Kidney capillary endothelial cell (primary cell): ENCODE measurements at places on chromosomes 7 and 10.

DNA sequence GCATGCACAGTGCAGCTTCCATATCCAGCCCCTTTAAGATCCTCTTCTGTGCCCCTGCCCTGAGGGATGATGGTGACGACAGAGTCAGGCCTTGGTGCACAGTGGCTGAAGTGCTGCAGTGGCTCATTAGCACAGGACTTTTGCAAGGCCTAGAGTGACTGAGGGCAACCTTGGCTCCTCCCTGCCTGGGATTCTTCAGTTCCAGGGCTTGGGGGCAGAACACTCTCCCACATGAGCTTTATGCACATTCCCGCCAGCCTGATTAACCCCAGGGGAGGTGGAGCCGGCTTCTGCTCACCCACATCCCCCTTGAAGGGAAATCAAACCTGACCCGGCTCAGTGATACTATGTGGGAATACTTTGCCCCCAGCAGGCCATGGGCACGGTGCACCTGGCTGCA is 253.4 kb downstream of the GALNT17 start:
- no peak for DNase-seq

- DNase-seq, result peak; percentile 48
These were observed at the start of gene TMEM229A for GRCh38 chr7:124032369-124033094. TSS of gene TMEM229A (minus strand) at chr7:124033067. CDS start at chr7:124033003, 64 bp downstream.

- no peak for DNase-seq
These were observed 11.8 kb downstream of the EMX2 start for GRCh38 chr10:117554241-117554814.

GRCh38 chr10:76675951-76676587 is 961.5 kb downstream of the KCNMA1 start:
- DNase-seq, result no peak

- no peak for DNase-seq
These were observed 41.7 kb downstream of the PPP1R3C start for GRCh38 chr10:91590904-91591796.

- no peak for DNase-seq
These were observed 169.0 kb downstream of the AKR1D1 start for GRCh38 chr7:138245216-138245615.

- no peak for DNase-seq
These were observed 609.8 kb upstream of the FOXK1 start for GRCh38 chr7:4072161-4072925.

DNA sequence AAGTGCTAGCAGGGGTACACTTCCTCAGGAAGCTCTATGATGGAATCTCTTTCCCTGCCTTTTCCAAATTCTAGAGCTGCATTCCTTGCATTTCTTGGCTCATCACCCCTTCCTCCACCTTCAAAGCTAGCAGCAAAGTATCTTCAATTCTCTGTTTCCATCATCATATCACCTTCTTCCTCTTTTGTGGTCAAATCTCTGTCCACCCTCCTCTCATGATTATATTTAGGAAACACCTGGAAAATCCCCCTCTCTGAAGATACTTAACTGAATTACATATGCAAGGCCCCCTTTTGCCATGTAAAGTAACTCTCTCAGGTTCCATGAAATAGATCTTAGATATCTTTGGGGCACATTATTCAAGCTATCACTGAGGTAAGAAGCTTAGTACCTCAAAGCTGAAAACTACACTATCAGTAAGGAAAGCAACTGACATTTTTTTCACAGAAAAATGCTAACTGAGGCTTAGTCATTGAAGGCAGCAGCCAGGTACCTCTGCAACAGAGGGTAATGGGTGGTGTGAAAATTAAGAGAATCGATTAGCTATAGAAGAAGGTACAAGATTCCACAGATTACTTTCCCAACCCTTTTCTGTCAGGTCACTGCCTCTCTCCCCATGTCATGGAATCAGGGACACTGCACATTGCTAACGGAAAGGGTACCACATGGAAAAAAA is 197.3 kb downstream of the MACC1 start:
- DNase-seq, result no peak

DNA sequence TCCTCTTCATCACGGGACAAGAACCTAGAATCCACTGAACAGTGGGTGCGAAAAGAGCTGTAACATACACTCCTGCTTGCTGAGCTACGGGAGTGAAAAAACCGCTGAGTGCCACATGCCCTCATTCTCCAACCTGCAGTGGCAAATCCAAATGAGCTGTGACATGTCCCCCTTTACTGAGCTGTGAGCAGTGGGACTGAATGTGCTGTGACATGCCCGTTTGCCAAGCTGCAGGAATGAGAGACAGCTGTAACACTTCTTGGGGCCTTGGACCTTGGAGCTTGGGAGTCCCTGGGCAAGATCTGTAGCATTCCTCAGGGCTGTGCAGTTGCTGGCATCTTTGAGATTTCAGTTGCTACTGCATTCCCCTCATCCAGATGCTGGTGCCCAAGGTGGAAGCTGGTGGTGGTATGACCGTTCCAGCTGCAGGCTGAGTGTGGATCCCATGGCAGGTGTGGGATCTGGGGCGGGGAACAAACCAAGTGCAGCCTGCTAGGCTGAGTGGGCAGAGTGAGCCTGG is 85.0 kb downstream of the TMEM106B start:
- no peak for DNase-seq

- no peak for DNase-seq
These were observed 679.3 kb upstream of the CELF2 start for GRCh38 chr10:10338339-10338738.

DNA sequence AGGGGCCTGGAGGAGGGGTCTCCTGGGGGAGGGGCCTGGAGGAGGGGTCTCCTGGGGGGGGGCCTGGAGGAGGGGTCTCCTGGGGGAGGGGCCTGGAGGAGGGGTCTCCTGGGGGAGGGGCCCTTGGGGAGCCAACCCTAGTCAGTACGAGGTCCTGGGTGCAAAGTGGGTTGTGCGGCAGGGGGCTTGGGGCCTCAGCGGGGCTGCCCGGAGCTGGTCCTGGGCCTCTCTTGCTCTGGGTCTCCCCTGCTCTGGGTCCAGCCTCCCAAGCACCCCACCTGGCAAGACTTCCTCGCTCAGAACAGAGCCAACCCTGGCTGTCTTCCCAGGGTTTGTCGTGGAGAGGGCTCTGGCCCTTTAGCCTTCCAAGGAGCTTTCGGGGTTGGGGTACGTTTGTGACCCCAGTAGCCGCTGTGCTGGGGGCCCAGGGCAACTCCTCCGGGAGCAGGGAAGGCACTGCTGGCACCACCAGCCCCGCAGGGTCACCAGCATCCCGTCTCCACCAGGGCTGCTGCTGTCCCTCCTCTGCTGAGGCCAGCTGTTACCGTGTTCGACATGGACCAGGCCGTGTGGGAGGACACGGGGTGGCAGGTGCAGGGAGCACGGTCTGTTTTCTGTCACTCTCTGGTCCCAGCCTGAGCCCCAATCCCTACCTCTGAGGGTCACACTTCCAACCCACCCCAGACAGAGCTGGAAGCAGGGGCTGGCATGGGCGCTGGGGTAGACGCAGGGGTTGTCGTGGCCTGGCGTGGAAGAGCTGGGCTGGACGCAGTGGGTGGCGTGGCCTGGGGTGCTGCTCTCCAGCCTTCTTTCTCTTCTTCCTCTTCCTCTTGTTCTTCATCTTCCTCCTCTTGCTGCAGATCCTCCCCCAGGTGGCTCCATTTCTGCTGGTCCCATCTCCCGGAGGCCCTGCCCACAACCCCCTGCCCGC is 22.8 kb downstream of the PWWP2B start:
- no peak for DNase-seq

DNA sequence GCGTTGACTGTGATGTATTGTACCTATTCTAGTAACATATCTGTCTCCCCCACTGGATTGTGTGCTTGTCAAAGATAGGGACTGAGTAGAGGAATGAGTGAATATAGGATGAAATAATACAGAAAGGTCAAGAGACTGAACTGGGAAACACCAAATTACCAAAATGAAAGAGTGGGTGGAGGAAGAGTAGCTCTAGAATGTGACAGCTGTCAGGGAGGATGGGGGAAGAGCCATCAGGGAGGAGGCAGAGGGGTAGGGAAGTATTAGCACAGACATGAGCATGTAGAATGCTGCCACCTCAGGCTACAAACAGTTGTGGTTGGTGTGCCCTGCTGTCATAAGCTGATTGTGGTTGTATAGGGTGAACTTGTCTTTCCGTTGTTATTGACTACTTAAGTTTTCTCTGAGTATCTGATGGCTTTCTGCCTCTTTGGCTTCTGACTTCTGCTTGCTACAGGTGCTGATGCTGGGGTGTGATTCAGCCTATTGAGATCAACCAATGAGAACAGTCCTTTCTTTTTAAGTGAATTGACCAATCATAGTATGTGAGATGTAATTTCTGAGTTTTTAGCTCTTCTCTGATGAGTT is 5.6 kb downstream of the CCSER2 start:
- DNase-seq, result no peak

GRCh38 chr7:129332254-129333035 is 101.8 kb upstream of the STRIP2 start:
- peak; percentile 56 for DNase-seq
